ENCODE measurements at places on chromosomes 1 and 21. TPM values are rescaled to one million over a fixed set of nuclear protein-coding genes. Genes with fewer than 3 reads are reported as not detected.

GRCh38 chr1:119467219-119467618 lies 39.8 kb upstream of the HSD3B1 start:
- no peak overlapping the region for H3K4me3 ChIP-seq
- no peak overlapping the region for H3K27ac ChIP-seq
- H3K4me1 ChIP-seq = no peaks in the 10 kb centered on the region
- no peaks in the 10 kb centered on the region for H3K36me3 ChIP-seq

GRCh38 chr1:112532064-112532463 lies 23.3 kb downstream of the WNT2B start:
- no peaks in the 10 kb centered on the region for H3K36me3 ChIP-seq
- no peak for DNase-seq
- no peak overlapping the region for H3K4me3 ChIP-seq
- no peaks in the 10 kb centered on the region for H3K27me3 ChIP-seq
- no peak overlapping the region for H3K27ac ChIP-seq

DNA sequence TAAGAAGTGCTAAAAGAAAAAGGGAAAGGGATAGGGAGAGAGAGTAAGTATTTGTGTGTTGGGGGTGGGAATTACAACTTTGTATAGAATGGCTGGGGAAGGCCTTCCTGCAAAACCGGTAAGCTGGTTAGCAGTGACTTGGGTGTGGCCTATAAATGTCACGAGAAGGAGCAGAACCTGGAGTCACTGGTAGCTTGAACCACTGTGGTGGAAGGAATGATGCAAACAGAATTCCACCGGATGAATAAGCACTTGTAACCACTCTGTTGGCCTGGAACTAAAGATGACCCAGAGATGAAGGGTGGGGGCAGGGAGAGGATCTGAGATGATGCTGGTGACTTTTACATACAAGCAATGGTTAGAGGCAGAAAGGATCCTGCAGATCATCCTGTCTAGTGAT lies 8.9 kb downstream of the XKR8 start:
- peaks cover 14% of the 10 kb centered on the region for H3K36me3 ChIP-seq
- no peaks in the 10 kb centered on the region for H3K4me1 ChIP-seq
- no peaks in the 10 kb centered on the region for H3K27me3 ChIP-seq
- H3K4me3 ChIP-seq = no peak overlapping the region

The ADAMTS4 gene
- total RNA-seq = 7.2 TPM

DNA sequence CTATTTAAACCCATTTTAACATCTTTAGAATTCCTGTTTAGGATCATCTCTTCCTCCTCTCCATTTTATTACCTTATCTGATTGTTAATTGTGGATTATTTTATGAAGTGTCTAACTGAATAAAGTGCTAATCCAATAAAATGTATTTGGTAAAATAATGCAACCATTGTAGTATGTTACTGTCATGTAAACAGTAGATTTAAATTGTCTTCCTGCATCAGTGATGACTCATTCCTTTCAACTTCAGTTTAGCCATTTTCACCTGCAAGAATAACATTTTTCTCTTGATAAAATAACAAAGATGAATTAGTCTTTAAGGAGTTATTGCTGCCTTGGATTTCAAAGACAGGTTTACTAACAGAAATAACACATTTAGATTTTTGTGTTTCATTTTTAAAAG lies 5.4 kb downstream of the PPP2R5A start:
- peaks cover 14% of the 10 kb centered on the region for H3K4me1 ChIP-seq
- no peak overlapping the region for H3K4me3 ChIP-seq
- DNase-seq = no peak

The CRYZ gene
- total RNA-seq = 43.8 TPM
